ENCODE measurements at places on chromosomes 4 and X.

DNA sequence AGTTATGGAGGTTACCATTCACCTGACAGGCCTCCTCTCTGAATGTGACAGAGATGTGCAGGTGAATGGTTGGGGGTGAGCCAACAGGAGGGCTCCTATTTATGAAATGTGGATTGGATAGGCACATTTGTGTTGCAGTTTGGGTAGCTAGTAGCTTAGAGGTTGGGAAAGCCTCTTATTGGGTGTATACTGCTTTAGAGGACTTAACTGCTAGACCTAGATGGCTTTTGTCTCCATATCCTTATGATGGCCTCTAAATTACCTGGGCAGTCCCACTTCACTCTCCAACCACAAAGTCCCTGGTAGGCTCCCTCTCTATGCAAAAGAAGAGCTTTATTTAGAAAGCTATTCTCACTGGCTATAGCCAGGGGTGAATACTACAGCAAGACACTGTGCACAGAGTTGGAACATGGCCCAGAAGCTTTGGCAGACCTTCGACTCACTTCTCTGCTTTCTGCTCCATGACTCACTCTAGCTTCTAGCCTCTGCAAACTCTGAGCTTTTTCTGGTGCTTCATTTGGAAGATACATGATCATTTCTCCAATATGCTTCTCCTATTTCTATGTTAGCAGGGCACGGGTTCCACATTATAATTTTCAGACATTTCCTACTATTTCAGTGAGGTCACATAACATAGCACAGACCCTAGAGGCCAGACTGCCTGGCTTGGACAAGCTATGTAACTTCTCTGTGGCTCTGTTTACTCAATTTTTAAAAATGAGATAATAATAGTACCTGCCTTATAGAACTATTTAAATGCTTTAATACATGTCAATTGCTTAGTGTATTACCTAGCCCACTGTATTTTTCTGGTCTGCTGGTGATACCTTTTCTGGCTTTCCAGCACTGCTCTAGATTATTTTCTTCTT is 6.0 kb upstream of the VGLL1 start:
- DNase-seq: no peak

DNA sequence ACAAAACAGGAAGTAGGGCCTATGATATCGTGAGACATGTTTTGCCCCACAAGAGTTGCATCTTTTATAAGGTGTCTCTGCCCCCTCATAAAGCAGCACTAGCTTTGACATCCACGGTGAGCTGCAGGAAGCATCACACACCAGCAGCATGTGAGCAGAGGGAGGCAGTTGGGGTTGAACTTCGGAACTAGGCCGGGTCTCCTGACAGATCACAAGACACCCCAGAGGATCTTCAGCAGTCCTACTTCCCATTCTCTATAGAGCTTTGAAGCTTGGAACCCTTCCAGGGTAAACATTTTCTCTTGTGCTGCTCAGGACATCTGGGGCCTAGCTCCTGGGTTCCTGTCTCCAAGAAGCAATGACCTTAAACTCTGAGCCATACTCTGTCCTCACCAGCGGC is 27.5 kb downstream of the YY2 start:
- no peak for DNase-seq

DNA sequence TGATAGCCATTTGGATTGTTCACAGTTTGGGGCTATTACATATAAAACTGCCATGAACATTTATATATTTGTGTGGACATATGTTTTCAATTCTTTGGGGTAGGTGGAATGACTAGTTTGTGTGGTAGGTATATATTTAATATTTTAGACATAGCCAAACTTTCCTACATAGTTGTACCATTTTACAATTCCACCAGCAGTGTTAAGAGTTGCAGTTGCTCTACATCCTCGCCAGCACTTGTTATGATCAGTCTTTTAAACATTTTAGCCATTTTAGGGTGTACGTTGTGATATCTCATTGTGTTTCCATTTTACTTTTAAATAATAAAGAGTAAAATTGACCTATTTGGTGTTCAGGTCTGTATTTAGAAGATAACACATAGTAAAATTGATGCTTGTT is 76.6 kb downstream of the ZFX start:
- no peak for DNase-seq

- DNase-seq: no peak
These were observed 34.3 kb downstream of the FGFRL1 start for GRCh38 chr4:1045595-1046201.

DNA sequence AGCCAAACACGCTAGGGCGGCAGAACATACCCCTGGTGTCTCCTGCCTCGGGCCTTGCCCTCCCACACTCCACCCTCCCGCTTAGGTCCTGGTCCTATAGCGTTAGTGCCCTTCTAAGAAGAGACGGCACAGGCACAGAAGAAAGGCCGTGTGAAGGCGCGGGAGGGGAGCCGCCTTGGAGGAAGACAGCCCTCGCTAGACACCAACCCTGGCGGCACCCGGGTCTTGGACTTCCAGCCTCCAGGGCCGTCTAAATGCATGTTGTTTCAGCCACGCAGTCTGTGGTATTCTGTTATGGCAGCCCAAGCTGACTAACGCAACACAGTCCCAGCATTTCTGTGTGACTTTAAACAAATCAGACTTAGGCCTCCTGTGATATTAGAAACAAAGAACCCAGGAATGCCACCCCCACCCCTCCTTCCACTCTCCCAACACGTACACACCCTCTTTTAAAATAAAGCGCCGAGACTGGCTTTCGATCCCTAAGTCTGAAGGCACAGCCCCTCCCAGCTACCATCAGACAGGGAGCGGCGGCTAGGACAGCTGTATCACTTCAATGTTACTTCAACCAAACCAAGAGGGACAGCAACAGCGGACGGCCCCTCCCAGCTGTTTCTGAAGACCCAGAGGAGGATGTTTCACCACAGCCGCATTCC is 128.0 kb downstream of the AFAP1 start:
- no peak for DNase-seq

GRCh38 chr4:184383497-184384055 is 90.8 kb downstream of the IRF2 start:
- DNase-seq: no peak

DNA sequence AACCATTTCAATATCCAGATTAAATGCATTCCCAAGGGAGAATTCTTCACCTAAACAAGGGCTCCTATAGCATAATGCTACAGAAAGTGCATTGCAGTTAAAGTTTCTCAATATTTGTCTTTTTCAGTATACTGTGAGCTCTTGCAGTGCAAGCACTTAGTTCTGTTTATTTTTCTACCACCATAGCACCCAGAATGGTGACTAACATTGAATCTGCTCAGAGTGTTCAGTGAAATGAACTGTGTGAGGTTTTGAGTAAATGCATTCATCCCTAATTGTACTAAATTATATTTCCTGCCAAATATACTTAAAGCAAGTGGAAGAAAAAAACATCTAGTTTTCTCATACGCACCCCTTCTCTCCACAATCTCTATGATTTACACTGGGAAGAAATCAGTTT is 383.9 kb downstream of the PCDH7 start:
- DNase-seq: no peak

DNA sequence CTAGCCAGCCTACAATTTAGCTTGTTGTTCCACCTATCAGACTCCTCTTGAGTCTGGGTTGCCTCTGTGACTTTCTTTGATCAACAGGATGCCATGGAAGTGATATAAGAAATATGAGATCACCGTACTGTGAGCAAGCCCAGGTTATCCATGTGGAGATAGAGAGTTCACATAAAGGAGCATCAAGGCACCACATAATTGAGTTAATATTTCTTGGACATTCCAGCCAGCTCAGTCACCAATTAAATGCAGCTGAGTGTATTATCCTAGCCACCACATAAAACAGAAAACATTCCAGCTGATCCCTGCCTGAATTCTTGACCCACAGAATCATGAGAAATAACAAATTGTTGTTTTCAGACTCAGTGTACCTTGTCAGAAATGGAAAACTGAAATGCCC is 253.6 kb downstream of the PPP1R2C start:
- DNase-seq: no peak

DNA sequence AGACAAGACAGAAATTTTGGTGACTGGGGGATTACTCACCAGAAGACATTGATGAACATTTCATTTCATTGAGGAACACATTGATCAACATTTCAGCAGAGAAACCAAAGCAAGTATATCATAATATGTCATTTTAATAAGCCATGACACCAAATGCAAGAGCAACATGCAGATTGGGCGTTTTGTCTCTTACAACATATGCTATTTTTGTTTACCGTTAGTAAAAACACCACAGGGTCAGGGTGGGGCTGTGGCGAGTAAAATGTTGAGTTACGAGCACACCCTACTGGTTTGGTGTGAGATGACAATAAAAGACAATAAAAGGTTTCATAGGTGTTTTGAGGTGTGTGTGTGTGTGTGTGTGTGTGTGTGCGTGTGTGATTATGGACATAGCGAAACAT is 294.5 kb downstream of the PDGFC start:
- DNase-seq: no peak

DNA sequence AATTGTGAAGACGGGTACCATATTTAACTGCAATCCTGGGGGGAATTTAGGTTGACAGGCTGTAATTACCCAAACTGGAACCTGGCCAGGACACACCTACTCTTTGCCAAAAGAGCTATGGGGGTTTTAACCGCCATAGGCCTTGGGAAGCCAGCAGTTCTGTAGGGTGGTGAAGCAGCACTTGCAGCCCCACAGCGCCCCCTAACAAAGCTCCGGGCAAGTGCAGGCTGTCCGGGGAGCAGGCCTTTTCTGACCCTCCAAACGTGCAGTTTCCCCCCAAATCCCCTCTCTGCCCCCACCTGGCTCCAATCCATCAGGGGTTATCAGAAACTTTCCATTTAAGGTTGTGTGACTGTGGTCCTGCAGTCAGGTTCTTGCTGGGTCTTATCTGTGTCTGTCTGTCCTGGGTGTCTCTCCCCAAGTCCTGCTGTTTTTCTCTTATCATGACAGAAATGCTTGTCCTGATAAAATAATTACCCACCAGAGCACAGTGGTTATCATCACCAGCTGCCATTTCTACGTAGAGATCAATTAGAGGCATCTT is 350.9 kb downstream of the MID1IP1 start:
- DNase-seq: no peak

DNA sequence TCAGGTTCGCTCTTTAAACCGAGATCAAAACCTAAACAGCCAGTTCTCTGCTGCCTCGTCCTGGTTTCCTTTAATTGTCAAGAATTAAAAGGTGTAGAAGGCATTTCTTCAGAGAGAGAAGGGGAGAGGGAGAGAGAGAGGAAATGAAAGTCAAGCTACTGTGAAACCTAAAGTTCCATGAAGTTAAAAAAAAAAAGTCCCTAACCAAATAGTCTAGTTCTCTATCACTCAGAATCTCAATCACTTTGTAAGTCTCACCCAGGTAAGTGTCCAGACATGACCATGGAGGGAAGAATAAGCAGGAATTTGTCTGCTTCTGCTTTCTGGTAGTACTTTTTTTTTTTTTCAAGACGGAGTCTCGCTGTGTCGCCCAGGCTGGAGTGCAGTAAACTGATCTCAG is 18.8 kb upstream of the SMIM14 start:
- no peak for DNase-seq

DNA sequence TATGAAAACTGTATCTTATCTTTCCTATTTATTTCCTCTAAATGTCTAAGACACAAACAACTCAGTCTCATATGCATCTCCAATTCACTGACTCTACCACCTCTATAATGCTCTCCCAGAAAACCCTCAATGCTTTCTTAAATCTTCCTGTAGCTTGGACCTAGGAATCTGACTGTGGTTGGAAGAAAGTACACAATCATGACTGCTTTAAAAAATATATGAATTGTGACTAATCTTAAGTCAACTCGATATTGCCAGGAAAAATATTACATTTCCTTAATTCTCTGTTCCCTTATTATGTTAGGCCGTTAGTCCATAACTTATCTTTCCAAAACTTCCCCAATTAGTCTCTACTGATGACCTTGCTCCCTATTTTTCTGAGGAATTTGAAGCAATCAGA is 87.0 kb downstream of the SPCS3 start:
- no peak for DNase-seq
